ENCODE measurements at places on chromosomes 7 and 10. TPM values are rescaled to one million over a fixed set of nuclear protein-coding genes. Genes with fewer than 3 reads are reported as not detected.

GRCh38 chr7:156334636-156335035 lies 305.9 kb upstream of the RNF32 start:
- H3K27ac ChIP-seq = no peak overlapping the region
- no peak overlapping the region for H3K4me3 ChIP-seq
- no peaks in the 10 kb centered on the region for H3K36me3 ChIP-seq
- DNase-seq = no peak

- no peaks in the 10 kb centered on the region for H3K36me3 ChIP-seq
- H3K4me3 ChIP-seq = no peak overlapping the region
- no peaks in the 10 kb centered on the region for H3K27me3 ChIP-seq
- no peak for DNase-seq
- no peak overlapping the region for H3K27ac ChIP-seq
These were observed 98.5 kb upstream of the INSIG1 start for GRCh38 chr7:155198901-155199845.

DNA sequence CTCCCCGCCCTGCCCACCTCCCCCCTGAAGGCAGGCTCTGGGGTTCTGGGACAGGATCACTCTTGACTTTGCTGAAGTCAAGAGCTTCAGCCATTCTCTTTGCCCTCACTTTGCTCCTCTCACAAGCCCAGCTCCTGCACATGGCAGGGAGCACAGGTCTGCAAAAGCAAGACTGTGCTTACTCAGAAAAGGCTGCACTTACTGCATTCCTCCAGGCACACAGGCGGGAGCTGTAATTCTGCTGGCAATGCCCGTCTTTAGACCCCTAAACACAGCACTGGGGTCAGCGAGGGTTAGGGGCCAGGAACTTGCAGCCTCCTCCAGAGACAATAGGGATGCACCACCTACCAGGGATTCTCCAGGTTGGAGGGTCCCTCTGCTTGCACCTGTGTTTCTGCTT lies 523.7 kb downstream of the TCERG1L start:
- H3K4me3 ChIP-seq = no peak overlapping the region
- no peaks in the 10 kb centered on the region for H3K36me3 ChIP-seq
- no peak overlapping the region for H3K27ac ChIP-seq
- DNase-seq = no peak
- no peaks in the 10 kb centered on the region for H3K4me1 ChIP-seq
- no peaks in the 10 kb centered on the region for H3K27me3 ChIP-seq

- H3K36me3 ChIP-seq = no peaks in the 10 kb centered on the region
- DNase-seq = peak; percentile 4
- H3K27ac ChIP-seq = no peak overlapping the region
- H3K27me3 ChIP-seq = peaks cover 24% of the 10 kb centered on the region
- H3K4me1 ChIP-seq = no peaks in the 10 kb centered on the region
- no peak overlapping the region for H3K4me3 ChIP-seq
These were observed 22.9 kb upstream of the AQP1 start for GRCh38 chr7:30888747-30889146.

GRCh38 chr10:122154545-122155366 lies 116.3 kb upstream of the BTBD16 start:
- H3K27ac ChIP-seq = no peak overlapping the region
- no peak for DNase-seq
- H3K4me1 ChIP-seq = peaks cover 10% of the 10 kb centered on the region
- H3K36me3 ChIP-seq = peaks cover 8% of the 10 kb centered on the region
- H3K4me3 ChIP-seq = no peak overlapping the region
- H3K27me3 ChIP-seq = no peaks in the 10 kb centered on the region

DNA sequence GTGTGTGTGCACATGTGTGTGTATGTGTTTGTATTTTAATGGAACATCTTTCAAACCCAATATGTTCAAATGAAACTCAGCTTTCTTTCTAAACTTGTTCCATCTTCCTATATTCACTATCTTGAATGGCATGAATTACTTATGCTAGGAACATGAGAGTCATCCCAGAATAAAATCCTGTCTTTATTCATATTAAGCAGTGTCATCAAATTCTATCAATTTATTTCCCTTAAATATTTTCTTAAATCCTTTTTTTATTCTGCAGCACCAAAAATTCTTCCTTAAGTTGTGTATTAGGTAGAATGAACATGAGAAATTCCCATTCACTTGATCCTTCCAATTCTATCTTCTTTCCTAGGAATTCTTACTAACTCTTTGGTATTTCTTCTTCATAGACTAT lies 146.6 kb upstream of the PCDH15 start:
- no peak overlapping the region for H3K27ac ChIP-seq
- no peaks in the 10 kb centered on the region for H3K4me1 ChIP-seq
- H3K36me3 ChIP-seq = no peaks in the 10 kb centered on the region
- no peak for DNase-seq
- no peak overlapping the region for H3K4me3 ChIP-seq

- DNase-seq = no peak
- no peaks in the 10 kb centered on the region for H3K4me1 ChIP-seq
- no peak overlapping the region for H3K4me3 ChIP-seq
- H3K36me3 ChIP-seq = no peaks in the 10 kb centered on the region
- H3K27ac ChIP-seq = no peak overlapping the region
- H3K27me3 ChIP-seq = no peaks in the 10 kb centered on the region
These were observed 43.9 kb downstream of the HIP1 start for GRCh38 chr7:75694638-75695399.

DNA sequence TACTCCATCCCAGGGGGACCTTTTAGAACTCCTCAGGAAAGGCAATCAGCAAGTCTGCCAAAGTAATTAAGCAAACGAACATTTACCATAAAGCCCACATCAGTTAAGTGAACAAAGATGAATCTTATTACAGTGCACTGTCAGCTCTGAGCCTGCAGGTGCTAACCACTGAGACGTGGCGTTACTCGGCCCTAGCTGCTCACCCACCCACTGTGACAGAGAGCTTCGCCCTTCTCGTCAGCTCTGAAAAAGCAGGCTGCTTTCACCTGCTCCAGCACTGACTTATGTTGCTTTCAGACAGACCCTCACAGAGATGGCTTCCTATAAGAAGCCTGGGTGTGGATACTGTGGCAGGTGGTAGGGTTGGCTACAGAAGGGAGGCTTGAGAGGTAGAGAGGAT lies 57.7 kb upstream of the KCNIP2 start:
- DNase-seq = no peak
- H3K4me1 ChIP-seq = peaks cover under 1% of the 10 kb centered on the region
- H3K27me3 ChIP-seq = no peaks in the 10 kb centered on the region
- no peak overlapping the region for H3K4me3 ChIP-seq
- H3K36me3 ChIP-seq = no peaks in the 10 kb centered on the region

GRCh38 chr10:17025444-17026295 lies 103.9 kb downstream of the CUBN start:
- no peaks in the 10 kb centered on the region for H3K36me3 ChIP-seq
- no peak overlapping the region for H3K4me3 ChIP-seq
- DNase-seq = peak; percentile 73
- peak overlapping the region; percentile 72 for H3K27ac ChIP-seq

DNA sequence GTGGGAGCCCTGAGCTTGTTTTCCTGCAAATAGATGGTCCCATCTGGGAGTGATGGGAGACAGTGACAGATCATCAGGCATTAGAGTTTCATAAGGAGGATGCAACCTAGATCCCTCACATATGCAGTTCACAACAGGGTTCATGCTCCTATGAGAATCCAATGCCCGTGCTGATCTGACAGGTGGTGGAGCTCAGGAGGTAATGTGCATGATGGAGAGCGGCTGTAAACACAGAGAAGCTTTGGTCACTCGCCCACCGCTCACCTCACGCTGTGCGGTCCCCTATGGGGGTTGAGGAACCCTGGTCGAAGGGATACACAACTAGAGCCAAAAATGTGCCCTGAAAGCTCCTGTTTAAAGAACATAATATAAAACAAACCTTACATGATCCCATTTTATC lies 88.5 kb upstream of the CREB5 start:
- H3K4me1 ChIP-seq = no peaks in the 10 kb centered on the region
- no peak overlapping the region for H3K4me3 ChIP-seq
- no peaks in the 10 kb centered on the region for H3K36me3 ChIP-seq
- peaks cover 4% of the 10 kb centered on the region for H3K27me3 ChIP-seq
- no peak for DNase-seq

DNA sequence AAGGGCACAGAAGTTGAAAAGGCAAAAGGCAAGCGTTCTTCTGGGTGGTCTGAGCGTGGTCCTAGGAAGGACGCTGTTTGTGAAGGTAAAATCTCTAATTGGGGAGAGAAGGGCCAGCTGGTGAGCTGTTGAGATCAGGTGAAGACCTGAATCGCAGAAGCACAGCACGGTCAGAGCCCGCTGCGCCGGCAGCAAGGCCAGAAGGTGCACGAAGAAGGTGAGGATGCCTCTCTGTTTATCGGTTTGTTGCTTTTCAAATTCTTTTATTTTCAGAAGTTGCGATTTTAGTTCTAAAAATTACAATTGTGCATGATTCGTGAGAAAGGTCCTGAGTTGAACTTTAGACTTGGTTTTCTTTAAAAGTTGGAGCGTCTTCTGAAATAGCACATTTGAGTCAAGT lies 247.8 kb upstream of the FOXK1 start:
- H3K27me3 ChIP-seq = no peaks in the 10 kb centered on the region
- no peaks in the 10 kb centered on the region for H3K36me3 ChIP-seq
- H3K4me1 ChIP-seq = no peaks in the 10 kb centered on the region

- H3K27ac ChIP-seq = no peak overlapping the region
- H3K4me1 ChIP-seq = no peaks in the 10 kb centered on the region
- DNase-seq = no peak
- no peak overlapping the region for H3K4me3 ChIP-seq
- H3K36me3 ChIP-seq = peaks cover 3% of the 10 kb centered on the region
These were observed 14.4 kb upstream of the WBP1L start for GRCh38 chr10:102729029-102730026.

DNA sequence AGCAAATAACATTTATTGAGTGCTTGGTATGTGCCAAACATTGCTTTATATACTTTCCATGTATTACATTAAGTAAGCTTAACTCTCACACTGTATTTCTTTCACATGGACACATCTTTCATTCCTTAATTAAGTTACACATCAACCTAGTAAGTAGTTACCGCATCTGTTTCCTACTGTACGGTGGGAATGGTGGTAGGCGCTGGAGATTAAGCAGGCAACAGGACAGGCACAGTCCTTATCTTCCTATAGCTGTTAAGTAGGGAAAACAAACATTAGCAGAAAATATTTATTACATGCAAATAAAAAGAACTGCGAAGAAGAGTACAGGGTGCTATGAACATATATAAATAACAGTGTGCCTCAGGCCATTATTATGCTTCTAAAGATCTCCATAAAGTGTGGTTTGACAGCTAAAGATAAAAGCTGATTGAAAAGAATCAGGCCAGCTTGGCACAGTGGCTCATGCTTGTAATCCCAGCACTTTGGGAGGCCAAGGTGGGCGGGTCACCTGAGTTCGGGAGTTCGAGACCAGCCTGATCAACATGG lies 105.0 kb downstream of the SUGCT start:
- no peak overlapping the region for H3K27ac ChIP-seq
- H3K4me3 ChIP-seq = no peak overlapping the region
- no peaks in the 10 kb centered on the region for H3K36me3 ChIP-seq
- no peaks in the 10 kb centered on the region for H3K27me3 ChIP-seq

GRCh38 chr7:104241538-104242209 lies 33.9 kb upstream of the ORC5 start:
- H3K27ac ChIP-seq = no peak overlapping the region
- H3K36me3 ChIP-seq = no peaks in the 10 kb centered on the region
- H3K4me1 ChIP-seq = no peaks in the 10 kb centered on the region
- H3K4me3 ChIP-seq = no peak overlapping the region

- H3K36me3 ChIP-seq = no peaks in the 10 kb centered on the region
- no peak overlapping the region for H3K27ac ChIP-seq
- H3K4me1 ChIP-seq = peaks cover 7% of the 10 kb centered on the region
- no peaks in the 10 kb centered on the region for H3K27me3 ChIP-seq
These were observed 192.5 kb downstream of the ANK3 start for GRCh38 chr10:60197206-60197605.

DNA sequence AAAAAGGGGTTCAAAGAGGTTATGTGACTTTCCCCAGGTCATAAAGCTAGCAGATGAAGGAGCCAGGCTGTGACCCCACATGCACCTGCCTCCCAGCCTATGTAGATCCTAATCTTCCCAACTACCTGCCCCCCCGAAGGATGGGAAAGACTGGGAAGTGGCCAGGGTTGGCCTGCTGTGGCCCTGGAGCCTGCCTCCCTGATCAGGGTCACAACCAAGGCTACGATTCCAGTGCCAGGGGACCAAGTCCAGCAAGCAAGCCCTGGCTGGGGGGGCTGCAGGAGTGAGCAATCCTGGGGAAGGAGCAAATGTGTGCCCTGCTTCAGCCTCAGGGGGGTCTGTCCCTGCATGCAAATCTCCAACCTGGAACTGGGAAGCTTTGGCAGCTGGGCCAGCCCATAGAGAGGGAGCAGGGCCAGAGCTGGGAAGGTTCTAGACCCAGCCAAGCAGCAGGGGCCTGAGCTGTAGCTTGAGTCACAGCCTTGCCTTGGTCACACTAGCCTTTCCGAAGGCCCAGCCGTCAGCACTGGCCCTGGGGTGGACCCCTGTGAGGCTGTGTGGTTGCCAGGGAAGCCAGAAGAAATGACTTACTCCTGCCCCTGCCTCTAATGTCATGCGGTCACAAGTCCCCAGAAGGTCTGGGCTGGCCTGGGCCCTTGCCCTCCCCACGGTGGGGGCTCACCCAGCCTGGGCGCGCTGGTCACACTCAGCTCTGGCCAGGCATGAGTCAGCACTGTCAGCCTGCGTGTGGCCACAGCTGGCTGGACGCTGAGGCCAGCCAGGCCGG lies 96.4 kb upstream of the ZMIZ1 start:
- peaks cover 2% of the 10 kb centered on the region for H3K27me3 ChIP-seq
- no peak for DNase-seq
- H3K4me3 ChIP-seq = no peak overlapping the region
- peaks cover 14% of the 10 kb centered on the region for H3K4me1 ChIP-seq
- no peaks in the 10 kb centered on the region for H3K36me3 ChIP-seq

GRCh38 chr10:69757553-69758309 lies 44.0 kb upstream of the COL13A1 start:
- H3K4me1 ChIP-seq = no peaks in the 10 kb centered on the region
- no peak for DNase-seq
- H3K27me3 ChIP-seq = peaks cover 17% of the 10 kb centered on the region
- no peak overlapping the region for H3K27ac ChIP-seq
- no peaks in the 10 kb centered on the region for H3K36me3 ChIP-seq

DNA sequence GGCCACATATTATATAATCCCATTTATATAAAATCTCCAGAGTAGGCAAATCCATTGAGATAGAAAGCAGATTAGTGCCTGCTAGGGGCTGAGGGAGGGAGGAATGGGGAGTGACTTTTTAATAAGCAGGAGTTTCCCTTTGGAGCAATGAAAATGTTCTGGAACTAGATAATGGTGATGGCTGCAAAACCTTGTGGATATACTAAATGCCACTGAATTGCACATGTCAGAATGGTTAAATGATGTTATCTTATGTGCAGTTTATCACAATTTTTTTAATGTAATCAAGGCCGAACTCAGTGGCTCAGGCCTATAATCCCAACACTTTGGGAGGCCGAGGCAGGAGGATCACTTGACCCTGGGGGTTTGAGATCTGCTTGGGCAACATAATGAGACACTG lies 145.5 kb upstream of the AUTS2 start:
- H3K36me3 ChIP-seq = no peaks in the 10 kb centered on the region
- no peak for DNase-seq
- H3K27me3 ChIP-seq = no peaks in the 10 kb centered on the region
- peaks cover 4% of the 10 kb centered on the region for H3K4me1 ChIP-seq
- H3K27ac ChIP-seq = no peak overlapping the region

The MBL2 gene
- polyA plus RNA-seq = not detected

The PTPN20 gene
- 4.8 TPM for polyA plus RNA-seq

The TAS2R5 gene
- 2.0 TPM for polyA plus RNA-seq

The SMNDC1 gene
- polyA plus RNA-seq = 9.5 TPM

The LIPA gene
- 156 TPM for polyA plus RNA-seq

The WNT8B gene
- polyA plus RNA-seq = not detected

The LIPK gene
- 0.56 TPM for polyA plus RNA-seq
